ENCODE measurements at places on chromosomes 13 and 19.

GRCh38 chr13:43383498-43384165 is 360.2 kb downstream of the DNAJC15 start:
- DNase-seq: no peak

DNA sequence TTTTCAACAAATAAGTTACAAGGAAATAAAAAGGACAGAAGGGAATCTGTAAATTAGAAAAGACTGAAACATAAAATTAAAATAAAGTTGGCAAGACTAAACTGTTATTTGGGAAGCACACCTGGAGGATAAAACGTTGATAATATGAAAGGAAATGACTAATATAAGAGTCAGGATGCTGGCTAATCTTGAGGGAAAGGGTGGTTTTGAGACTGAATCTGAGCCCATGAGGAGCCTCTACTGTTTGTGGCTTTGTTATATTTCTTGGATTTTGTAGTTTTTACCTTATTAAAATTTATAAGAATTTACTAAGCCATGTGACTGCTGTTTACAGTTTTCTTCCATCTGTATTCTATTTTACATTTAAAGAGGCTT is 718.0 kb upstream of the SPRY2 start:
- no peak for DNase-seq

GRCh38 chr13:20702530-20702914 is 977 bp upstream of the IL17D start:
- DNase-seq: no peak

DNA sequence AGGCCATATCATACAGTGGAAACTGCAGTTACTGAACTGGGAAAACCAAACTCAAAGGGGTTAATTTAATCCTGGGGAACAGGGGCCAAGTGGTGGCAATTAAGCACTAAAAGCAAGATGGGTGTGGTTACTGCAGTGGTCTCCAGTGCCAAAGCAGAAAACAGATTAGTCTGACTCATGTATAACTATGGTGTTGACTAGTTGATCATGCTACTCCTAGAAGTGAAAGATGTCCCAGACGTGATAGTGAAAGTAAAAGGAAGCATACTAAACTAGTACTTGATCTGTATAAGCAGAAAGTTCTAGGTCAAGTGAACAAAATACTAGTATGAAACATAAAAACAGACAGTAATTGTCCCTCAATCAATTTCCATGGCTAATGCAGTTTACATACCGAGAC is 360.0 kb upstream of the SLITRK5 start:
- no peak for DNase-seq

- DNase-seq: no peak
Observed at GRCh38 chr13:43434191-43434590, 352.6 kb downstream of the ENOX1 start.

GRCh38 chr19:50943074-50943828 is 9.6 kb downstream of the KLK5 start:
- no peak for DNase-seq

DNA sequence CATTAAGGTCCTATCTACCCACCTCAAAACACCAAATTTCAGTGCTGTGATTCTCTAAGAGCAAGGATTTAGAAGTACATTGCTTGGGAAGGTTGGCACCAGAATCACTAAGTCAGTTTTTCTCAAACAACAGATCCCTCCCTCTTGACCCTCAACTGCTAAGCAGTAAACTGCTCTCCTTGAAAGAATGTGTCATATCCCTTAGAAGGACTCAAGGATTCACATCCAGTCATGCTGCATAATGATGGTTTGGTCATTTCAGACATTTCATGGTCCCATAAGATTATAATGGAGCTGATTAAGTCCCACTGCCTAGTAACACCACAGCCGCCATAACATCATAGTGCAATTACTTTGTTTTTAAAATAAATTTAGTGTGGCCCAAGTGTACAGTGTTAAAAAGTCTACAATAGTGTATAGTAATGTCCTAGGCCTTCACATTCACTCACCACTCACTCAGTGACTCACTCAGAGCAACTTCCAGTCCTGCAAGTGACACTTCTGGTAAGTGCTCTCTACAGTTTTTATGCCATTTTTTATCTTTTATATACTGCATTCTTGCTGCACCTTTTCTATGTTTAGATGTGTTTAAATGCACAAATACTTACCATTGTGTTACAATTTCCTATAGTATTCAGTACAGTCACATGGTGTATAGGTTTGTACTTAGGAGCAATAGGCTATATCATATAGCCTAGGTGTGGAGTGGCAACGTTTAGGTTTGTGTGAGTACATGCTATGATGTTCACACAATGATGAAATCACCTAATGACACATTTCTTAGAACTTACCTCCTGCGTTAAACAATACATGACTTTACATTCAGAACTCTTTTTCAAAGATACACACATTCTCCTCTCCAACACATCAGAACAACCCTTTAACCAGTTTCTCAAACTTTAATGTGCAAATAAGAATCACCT is 15.7 kb upstream of the CCDC169 start:
- DNase-seq: no peak

- DNase-seq: no peak
Observed at GRCh38 chr13:39385154-39385553, 217.8 kb downstream of the LHFPL6 start.

DNA sequence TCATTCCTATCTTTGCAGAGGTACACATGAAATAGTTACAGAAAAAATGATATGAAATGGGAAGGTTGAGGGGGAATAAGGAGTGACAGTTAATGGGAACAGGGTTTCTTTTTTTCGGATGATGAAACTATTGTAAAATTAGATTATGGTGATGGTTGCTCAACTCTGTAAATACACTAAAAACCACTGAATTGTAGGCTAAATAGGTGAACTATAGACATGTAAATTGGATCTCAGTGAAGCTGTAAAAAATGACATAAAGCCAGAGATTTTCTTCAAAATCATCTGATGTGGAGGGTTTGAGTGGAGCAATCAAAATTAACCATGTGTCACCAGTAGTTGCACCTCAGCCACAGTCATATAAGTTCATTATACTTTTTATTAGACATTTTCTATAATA is 6.6 kb upstream of the FLT3 start:
- no peak for DNase-seq

GRCh38 chr13:109154146-109154545 is 524.7 kb downstream of the MYO16 start:
- no peak for DNase-seq

GRCh38 chr13:31761951-31762350 is 22.6 kb downstream of the RXFP2 start:
- DNase-seq: no peak
